ENCODE measurements at places on chromosomes 5 and 9.

- no peak for DNase-seq
Observed at GRCh38 chr9:16267281-16268066, 603.0 kb downstream of the BNC2 start.

DNA sequence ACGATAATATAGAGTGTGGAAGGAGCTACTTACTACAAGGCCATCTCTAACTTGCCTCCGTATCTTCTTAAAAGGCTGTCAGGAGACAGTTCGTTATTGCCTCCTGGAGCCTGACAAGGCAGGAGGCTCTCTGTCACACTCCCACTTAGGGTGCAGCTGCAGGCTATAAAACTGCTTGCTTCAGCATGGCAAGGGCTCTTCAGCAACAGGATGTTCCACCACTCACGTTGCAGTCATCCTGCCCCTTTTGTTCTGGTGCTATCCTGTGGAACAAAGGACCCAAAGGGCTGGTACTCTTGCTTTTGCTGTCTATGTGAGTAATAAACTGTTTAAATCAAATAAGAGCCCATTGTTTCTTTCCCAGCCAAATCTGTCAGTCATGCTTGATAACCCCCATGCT, 508.9 kb downstream of the NTRK2 start:
- DNase-seq, result no peak

DNA sequence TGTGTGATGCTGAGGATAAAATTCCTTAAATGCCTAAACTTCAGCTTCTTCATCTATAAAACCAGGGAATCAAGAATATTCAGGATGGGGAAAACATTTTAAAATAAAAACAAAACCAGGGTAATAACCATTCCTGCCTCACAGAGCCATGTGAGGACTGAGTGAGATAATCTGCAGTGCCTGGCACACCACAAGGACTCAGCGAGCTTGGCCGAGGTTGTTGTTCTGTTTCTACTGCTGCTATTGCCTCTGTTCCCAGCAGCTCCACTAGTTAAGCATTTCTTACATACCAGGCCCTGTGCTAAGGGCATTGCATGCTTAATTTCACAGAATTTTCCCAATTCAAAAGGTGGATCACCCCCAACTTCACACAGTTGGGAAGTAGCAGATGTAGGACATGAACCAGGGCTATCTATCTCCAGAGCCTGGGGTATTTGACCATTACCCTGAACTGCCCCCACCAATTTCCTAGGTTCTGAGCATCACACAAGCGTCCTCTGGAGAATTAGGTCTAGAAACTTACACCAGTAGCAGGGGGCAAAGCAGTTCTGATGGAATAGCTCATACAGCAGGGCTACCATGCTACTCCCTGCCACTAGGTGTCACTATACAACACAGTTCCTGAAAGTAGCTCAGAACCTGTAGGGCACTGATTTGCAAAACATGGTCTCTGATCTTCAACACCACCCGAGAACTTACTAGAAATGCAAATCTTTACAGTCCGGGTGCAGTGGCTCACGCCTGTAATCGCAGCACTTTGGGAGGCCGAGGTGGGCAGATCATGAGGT, 74.3 kb downstream of the LRSAM1 start:
- DNase-seq, result no peak

DNA sequence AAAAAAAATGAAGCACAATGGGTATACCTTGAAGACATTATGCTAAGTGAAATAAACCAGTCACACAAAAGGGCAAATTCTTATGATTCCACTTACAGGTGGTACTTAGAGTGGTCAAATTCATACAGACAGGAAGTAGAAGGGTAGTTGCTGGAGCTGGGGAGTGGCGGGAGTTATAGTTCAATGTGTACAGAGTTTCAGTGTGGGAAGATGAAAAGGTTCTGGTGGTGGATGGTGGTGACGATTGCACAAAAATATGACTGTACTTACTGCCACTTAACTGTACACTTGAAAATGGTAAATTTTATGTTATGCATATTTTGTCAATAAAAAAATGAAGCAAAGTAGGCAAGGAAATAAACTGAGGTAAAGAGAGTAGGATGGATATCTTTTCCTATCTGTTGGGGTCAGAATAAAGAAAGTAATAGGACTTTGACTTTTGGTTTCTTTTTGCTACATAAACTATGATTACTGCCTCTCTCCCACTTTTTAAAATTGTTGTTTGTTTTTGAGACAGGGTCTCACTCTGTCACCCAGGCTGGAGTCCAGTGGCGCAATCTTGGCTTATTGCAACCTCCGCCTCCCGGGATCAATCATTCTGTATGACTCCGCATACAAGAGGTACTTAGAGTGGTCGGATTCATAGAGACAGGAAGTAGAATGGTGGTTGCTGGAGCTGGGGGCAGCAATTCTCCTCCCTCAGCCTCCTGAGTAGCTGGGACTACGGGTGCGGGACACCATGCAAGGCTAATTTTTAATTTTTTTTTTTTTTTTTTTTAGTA, 4.0 kb upstream of the PSAT1 start:
- DNase-seq, result no peak

GRCh38 chr5:58013542-58014258, 446.2 kb downstream of the PLK2 start:
- DNase-seq, result no peak

DNA sequence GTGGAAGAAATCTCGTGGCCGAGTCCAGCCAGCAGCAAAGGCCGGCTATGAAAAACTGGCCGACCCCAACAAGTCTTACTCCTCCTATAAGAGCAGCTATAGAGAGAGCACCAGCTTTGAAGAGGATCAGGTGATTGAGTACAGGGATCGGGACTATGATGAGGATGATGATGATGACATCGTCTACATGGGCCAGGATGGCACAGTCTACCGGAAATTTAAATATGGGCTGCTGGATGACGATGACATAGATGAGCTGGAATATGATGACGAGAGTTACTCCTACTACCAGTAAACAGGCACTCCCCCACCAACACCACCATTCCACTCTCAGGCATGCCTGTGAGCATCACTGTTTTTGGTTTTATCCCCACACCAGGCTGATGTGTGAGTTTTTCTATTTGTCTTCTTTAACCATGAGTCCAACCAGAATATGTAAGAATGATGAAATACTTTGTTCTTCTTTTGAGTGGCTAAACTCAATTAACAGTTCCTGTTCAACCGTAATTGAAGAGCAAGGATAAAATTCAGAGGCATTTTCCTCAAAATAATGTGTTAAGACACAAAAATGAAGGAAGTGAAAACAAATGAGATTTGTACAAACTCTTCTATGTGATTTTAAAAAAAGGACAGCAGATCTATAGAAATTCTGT, 35.5 kb downstream of the RFK start:
- no peak for DNase-seq

GRCh38 chr9:114343471-114344187, 14.0 kb downstream of the ORM2 start:
- no peak for DNase-seq

- DNase-seq, result no peak
Observed at GRCh38 chr9:4320021-4320420, 20.2 kb upstream of the GLIS3 start.

- no peak for DNase-seq
Observed at GRCh38 chr9:136675477-136676296, 11.6 kb downstream of the AGPAT2 start.

- DNase-seq, result no peak
Observed at GRCh38 chr5:87944553-87945285, 323.9 kb downstream of the TMEM161B start.

GRCh38 chr5:56950626-56951125, 1.2 kb downstream of the MIER3 start:
- DNase-seq, result peak; percentile 42

- DNase-seq, result no peak
Observed at GRCh38 chr9:91305596-91306295, 56.0 kb downstream of the AUH start.

DNA sequence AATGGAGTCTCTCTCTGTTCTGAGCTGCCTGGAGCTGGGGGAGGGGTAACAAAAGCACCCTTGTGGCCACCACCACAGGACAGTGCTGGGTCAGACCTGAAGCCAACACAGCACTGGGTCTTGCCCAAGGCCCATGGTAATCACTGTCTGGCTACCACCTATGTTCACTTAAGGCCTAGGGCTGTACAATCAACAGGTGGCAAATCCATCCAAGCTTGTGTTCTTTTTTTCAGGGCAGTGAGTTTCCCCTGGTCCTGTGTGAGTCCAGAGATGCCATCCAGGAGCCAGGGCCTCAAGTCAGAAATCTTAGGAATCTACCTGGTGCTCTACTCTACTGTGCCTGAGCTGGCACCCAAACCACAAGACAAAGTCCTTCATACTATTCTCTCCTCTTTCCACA, 20.1 kb upstream of the OTP start:
- no peak for DNase-seq

- DNase-seq, result no peak
Observed at GRCh38 chr9:104269996-104270963, 176.2 kb downstream of the SMC2 start.

- DNase-seq, result no peak
Observed at GRCh38 chr9:121972501-121972981, 120.6 kb downstream of the TTLL11 start.

DNA sequence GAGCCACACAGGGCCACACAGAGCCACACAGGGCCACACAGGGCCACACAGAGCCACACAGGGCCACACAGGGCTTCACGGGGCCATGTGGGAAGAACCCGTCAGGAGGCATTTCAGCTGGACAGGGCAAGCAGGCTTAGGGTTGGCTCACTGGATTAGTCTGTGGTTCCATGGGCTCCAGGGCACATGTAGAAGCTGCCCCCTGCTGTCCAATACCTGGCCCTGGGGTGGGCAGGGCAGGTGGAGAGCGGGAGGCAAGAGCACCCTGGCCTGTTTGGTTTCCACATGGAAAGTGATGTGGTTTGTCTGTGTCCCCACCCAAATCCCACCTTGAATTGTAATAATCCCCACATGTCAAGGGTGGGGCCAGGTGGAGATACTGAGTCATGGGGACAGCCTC, 16.4 kb upstream of the LPCAT1 start:
- no peak for DNase-seq

DNA sequence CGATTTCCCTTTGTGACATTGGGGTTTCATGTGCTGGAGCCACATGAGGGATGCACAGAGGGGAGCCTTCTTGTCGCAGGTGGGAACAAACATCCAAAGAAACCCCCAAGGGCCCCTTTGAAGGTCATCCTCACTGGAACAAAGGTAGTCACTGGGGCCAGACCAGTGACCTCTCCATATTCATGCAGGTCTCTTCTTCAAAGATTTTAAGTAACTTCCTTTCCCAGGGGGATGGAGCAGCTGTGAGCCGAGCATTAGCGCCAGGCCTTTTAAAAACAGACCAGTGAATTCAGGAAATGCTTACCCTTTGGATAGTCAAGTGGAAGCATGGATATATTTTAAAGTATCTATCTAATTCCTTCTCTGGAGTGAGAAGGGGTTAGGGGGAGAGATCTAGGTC, 33.0 kb downstream of the DAPK1 start:
- DNase-seq, result no peak

DNA sequence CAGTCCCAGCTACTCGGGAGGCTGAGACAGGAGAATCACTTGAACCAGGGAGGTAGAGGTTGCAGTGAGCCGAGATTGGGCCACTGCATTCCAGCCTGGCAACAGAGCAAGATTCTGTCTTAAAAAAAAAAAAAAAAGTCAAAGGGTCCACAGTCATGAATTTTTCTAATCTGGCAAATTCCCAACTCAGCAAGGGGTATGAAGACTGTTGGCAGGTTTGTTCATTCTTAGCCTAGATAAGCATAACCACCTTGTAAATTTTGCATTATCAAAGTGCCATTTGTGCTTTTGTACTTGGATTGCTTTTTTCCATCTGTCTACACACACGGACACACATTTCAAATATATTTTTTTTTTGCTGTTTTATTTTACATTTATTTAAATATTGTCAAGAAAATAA, 299.8 kb upstream of the NUDT12 start:
- no peak for DNase-seq

GRCh38 chr5:133120156-133120750, 68.4 kb downstream of the HSPA4 start:
- no peak for DNase-seq

DNA sequence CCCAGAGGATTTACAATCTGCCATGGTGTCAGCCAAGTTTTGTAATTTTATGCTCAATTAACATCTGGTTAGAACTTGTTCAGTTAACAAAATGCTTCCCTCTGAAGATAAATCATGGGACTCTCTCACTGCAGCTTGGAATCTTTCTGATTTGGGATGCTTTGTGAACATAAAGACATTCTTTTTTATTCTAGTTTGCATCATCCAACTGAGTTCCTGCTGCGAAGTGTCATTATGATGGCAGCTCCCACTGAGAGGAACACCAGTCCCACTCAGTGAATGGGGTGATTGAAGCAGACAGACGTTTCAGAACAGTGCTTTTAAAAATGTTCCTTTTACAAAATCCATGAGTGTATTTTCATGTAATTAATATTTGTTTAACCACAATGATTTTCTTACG, 863.8 kb downstream of the TLE4 start:
- no peak for DNase-seq

- no peak for DNase-seq
Observed at GRCh38 chr5:139094154-139095131, 103.7 kb downstream of the SIL1 start.

DNA sequence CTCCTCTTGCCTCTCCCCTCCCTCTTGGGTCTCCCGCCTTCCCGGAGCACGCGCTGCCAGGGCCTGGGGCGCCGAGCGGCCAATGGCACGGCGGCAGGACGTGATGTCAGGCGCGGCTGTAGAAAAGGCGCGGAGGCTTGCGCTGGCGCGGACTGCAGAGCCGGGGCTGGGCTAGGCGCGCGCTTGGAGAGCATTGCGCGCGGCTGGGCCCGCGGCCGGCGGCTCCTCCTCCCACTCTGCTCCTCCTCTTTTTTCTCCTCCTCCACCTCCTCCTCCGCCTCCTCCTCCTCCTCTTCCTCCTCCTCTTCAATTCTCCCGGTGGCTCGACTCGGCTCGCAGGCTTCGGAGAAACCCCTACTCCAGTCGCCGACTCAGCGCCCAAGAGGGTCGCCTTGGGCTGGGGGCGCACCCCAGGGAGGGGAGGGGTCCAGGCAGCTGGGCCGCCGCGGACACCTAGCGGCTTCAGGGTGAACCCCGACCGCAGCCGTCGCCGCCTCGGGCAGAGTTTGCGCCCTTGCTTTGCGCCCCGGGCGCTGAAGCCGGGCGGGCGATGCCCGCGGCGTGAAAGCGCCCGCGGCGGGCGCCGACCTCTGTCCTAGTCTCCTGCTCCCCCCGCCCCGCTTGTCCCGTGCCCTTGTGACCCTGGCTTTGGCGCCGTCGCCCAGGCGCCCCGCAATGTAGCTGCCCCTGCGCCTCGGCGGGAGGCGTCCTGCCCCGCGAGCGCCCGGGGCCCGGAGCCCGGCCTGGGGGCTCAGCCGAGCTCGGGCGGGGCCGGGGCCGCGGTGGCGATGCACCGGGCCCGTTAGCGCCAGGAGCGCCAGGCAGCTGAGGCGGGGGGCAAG, at the start of gene LHX2:
Gene LHX2, plus strand, starts transcription at position 309 of the 842 bp plus-strand sequence. CDS start 581 bp downstream, outside the sequence.
- no peak for DNase-seq
